ENCODE measurements at places on chromosomes 16 and 17.
A peak's percentile ranks its signal among the peaks of the same experiment; 100 is the strongest.

- no peaks in the 10 kb centered on the region for H3K27me3 ChIP-seq
- H3K4me3 ChIP-seq, result no peak overlapping the region
- H3K4me1 ChIP-seq, result no peaks in the 10 kb centered on the region
- peaks cover 2% of the 10 kb centered on the region for H3K36me3 ChIP-seq
- no peak for DNase-seq
Measured at GRCh38 chr17:81285894-81286293, 9.2 kb downstream of the SLC38A10 start.

- H3K27ac ChIP-seq, result peak overlapping the region; percentile 95
- H3K4me3 ChIP-seq, result peak overlapping the region; percentile 87
- peaks cover 14% of the 10 kb centered on the region for H3K4me1 ChIP-seq
- no peaks in the 10 kb centered on the region for H3K27me3 ChIP-seq
- DNase-seq, result no peak
- H3K36me3 ChIP-seq, result peaks cover 8% of the 10 kb centered on the region
Measured at GRCh38 chr17:76104140-76104895, 731 bp upstream of the EXOC7 start.

DNA sequence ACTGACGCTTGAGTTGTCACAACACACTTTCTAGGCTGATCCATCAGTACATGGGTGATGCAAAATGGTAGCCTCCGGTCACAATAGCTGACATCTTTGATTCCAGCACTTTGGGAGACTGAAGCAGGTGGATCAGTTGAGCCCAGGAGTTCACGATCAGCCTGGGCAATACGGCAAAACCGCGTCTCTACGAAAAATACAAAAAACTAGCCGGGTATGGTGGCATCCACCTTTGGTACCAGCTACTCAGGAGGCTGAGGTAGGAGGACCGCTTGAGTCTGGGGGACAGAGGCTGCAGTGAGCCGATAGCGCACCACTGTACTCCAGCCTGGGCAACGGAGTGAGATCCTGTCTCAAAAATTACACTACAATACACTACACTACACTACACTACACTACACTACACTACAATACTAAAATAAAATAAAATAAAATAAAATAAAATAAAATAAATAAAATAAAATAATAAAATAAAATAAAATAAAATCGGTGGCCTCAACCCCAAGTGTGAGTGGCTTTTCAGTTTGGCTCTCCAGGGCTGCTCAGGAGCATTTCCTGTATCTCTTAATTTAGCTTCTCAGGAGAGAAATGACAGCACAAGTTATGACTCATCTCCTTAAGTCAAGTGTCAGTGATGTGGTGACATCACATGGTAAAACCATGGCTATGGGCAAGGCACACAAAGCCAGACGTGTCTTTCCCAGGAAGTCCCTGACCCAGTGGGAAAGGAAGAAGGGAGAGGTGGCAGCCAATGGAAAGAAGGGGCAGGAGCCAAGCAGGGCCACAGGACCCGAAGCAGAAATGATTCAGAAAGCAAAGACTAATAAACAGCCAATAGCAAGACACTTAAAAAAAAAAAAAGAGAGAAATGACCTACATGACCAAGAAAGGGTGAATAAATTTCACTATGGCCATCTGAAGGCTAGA, 75.3 kb upstream of the TBC1D3K start:
- H3K36me3 ChIP-seq, result no peaks in the 10 kb centered on the region
- no peak for DNase-seq

GRCh38 chr17:33583518-33584417, 290.7 kb upstream of the ASIC2 start:
- H3K36me3 ChIP-seq, result no peaks in the 10 kb centered on the region
- H3K4me3 ChIP-seq, result no peak overlapping the region
- peaks cover 16% of the 10 kb centered on the region for H3K27me3 ChIP-seq
- H3K4me1 ChIP-seq, result no peaks in the 10 kb centered on the region

- H3K27me3 ChIP-seq, result no peaks in the 10 kb centered on the region
- H3K4me1 ChIP-seq, result no peaks in the 10 kb centered on the region
- H3K27ac ChIP-seq, result no peak overlapping the region
Measured at GRCh38 chr17:76404256-76404655, 19.8 kb downstream of the SPHK1 start.

DNA sequence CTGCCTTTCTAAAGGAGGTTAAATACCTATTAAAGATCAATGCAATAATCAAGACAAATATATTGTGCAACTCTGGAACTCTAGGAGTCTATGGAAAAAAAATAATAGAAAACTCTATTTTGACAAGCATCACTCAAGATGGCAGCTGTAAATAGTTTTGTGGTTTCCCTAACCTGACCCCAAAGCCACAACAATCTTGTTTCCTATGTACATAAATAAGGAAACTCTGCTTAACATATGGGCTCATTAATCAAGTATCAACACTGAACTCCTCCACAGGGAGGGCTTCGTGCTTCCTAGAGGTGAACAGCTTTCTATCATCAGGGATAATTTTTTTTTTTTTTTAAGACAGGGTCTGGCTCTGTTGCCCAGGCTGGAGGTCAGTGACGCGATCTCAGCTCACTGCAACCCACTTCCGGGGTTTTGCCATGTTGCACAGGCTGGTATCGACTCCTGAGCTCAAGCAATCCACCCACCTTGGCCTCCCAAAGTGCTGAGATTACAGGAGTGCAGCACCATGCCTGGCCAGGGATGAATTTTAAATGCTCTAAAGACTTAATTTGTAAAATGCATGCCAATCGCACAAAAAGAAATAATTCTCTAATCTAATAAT, 42.5 kb downstream of the ARHGAP17 start:
- no peak overlapping the region for H3K4me3 ChIP-seq
- no peaks in the 10 kb centered on the region for H3K27me3 ChIP-seq
- DNase-seq, result no peak

DNA sequence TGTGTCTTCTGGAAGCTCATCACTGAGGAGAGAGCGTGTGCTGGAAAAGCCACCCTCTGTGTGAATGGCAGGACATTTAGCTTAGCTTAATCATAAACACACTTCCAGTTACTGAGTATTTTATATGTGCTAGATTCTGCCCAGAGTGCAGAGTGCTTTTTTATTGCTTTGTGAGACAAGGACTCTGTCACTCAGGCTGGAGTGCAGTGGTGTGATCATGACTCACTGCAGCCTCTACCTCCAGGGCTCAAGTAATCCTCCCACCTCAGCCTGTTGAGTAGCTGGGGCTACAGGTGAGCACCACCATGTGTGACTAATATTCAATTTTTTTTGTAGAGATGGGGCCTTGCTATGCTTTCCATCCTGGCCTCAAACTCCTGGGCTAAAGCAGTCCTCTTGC, 61.4 kb upstream of the IRX3 start:
- no peak overlapping the region for H3K27ac ChIP-seq
- no peak overlapping the region for H3K4me3 ChIP-seq
- H3K27me3 ChIP-seq, result no peaks in the 10 kb centered on the region
- no peak for DNase-seq
- no peaks in the 10 kb centered on the region for H3K4me1 ChIP-seq

DNA sequence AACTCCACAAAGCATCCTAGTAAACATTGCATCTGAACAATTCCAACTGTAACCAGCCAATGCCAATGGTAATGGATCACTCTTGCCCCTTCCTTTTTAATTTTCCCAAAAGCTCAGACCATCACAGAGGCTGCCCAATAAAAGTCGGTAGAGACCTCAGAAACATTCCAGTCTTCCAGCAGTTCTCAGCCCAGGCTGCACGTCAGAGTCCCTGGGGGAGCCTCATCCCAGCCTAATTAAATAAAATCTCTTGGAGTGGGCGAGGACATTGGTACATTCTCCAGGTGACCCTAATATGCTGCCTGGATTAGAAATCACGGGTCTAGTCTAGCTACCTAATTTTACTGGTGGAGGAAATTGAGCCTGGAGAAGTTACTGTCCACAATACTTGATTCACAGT, 117.1 kb upstream of the MYOCD start:
- no peak overlapping the region for H3K27ac ChIP-seq
- no peak for DNase-seq
- H3K4me1 ChIP-seq, result no peaks in the 10 kb centered on the region

GRCh38 chr16:15398618-15399316, 3.2 kb downstream of the MPV17L start:
- H3K27ac ChIP-seq, result no peak overlapping the region
- DNase-seq, result no peak
- no peaks in the 10 kb centered on the region for H3K36me3 ChIP-seq

DNA sequence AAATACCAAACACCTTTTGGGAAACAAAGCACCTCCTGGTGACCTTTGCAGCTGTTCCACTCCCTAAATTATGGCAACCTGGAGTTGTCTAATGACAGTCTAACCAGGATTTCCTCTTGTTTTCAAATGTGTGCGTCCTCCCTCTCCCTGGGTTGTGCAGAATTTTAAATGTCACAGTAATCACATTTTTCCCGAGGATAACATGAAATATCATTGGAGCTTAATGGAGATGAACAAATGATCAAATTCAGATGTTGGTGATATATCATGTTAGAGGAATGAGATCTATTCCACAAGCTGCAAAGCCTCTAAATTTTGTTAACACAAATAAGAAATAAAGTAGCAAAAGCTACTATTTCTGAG, 86.9 kb upstream of the HLF start:
- no peaks in the 10 kb centered on the region for H3K27me3 ChIP-seq
- H3K4me3 ChIP-seq, result no peak overlapping the region
- no peaks in the 10 kb centered on the region for H3K4me1 ChIP-seq
- no peaks in the 10 kb centered on the region for H3K36me3 ChIP-seq
- no peak overlapping the region for H3K27ac ChIP-seq
- no peak for DNase-seq

- no peaks in the 10 kb centered on the region for H3K27me3 ChIP-seq
- H3K36me3 ChIP-seq, result no peaks in the 10 kb centered on the region
- no peak overlapping the region for H3K27ac ChIP-seq
- no peak for DNase-seq
Measured at GRCh38 chr17:13084420-13084819, 66.6 kb upstream of the ELAC2 start.

DNA sequence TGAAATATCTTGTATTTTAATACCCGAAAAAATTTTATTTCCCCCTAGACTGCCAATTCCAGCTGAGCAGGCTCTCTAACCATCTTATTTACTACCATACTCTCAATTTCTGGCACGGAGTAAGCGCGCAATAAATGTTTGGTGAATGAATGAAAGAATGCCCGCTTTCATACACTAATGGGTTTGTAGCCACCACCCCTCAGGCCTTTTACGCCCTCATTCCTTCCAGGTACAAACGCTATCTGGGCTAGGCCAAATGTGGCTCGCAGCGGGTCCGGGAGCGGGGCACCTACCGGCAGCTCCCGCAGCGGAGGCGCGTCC, 536 bp upstream of the PLD2 start:
- peak overlapping the region; percentile 71 for H3K4me3 ChIP-seq
- H3K4me1 ChIP-seq, result peaks cover 3% of the 10 kb centered on the region
- H3K27me3 ChIP-seq, result no peaks in the 10 kb centered on the region
- DNase-seq, result no peak

DNA sequence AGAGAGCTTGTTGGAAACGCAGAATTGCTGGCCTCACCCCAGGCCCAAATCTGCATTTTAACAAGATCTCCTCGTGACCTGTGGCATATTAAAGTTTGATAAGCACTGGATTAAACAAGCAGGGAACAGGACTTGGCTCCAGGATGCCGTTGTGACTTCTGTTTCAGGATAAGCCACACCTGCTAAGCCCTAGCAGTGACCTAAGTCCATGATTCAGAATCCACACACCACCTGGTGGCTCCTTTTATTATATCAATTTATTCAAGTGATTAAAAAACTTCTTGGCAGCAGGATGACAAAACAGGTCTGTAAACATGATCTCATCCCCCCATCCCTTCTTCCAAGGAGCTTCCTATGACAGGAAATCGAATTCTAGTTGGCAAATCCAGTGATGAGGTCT, 9.1 kb downstream of the NAGPA start:
- no peak overlapping the region for H3K27ac ChIP-seq
- no peak for DNase-seq
- H3K4me1 ChIP-seq, result peaks cover 4% of the 10 kb centered on the region

DNA sequence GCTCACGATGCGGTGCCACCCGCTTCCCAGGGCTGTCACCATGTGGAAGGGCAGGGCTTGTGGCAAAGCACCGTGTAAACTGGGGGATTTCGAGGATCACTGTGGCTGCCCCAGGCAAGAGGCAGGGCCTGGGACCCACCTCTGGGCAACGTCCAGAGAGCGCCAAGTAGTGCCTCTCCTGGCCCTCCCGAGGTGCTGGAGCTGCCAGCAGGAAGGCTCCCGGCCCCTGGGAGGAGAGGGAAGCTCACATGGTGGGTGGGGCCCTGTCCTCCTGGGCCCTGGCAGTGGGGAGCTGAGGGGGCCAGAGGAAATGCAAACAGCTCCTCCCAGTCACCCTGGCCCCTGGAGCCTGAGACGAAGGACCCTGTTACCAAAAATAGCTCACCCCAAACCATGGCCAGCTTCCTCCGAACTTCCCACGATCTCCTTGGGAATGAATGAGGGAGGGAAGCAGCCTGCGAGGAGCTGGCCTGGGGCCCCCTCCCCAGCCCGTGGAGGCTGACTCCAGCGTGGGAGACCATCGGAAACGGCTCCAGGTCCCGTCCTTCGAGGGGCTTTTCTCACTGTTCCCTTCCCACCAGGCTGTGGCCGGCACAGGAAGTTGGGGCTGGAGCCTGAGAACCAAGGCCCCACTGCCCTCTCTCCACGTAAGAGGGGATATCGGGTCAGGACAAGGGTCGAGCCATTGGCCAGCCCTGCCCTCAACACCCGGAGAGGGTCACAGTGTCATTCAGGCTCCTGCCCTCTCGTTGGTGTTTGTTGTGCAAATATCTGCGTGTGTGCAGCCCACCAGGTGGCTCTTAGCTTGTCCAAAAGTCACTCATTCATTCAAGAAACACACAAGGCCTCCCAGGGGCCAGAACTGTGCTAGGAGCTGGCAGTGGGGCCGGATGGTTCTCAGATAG, 17.7 kb downstream of the VASN start:
- peaks cover 36% of the 10 kb centered on the region for H3K4me1 ChIP-seq
- no peak overlapping the region for H3K4me3 ChIP-seq
- no peak for DNase-seq
- H3K36me3 ChIP-seq, result no peaks in the 10 kb centered on the region
- no peak overlapping the region for H3K27ac ChIP-seq

- H3K27ac ChIP-seq, result no peak overlapping the region
- no peak overlapping the region for H3K4me3 ChIP-seq
- peaks cover 12% of the 10 kb centered on the region for H3K27me3 ChIP-seq
- no peaks in the 10 kb centered on the region for H3K4me1 ChIP-seq
Measured at GRCh38 chr16:23843143-23843542, 7.4 kb downstream of the PRKCB start.
